ENCODE measurements at places on chromosomes 2 and 18. TPM values are rescaled to one million over a fixed set of nuclear protein-coding genes. Genes with fewer than 3 reads are reported as not detected.
A peak's percentile ranks its signal among the peaks of the same experiment; 100 is the strongest.

The CCDC85A gene
- total RNA-seq: 1.1 TPM

The TNFRSF11A gene
- 0.64 TPM for total RNA-seq

The C2orf72 gene
- 11.1 TPM for total RNA-seq

The MFF gene
- 84.8 TPM for total RNA-seq

The SIX3 gene
- not detected for total RNA-seq

The DGUOK gene
- 63.8 TPM for total RNA-seq

The REG3G gene
- not detected for total RNA-seq

The FBXO48 gene
- 1.2 TPM for total RNA-seq

DNA sequence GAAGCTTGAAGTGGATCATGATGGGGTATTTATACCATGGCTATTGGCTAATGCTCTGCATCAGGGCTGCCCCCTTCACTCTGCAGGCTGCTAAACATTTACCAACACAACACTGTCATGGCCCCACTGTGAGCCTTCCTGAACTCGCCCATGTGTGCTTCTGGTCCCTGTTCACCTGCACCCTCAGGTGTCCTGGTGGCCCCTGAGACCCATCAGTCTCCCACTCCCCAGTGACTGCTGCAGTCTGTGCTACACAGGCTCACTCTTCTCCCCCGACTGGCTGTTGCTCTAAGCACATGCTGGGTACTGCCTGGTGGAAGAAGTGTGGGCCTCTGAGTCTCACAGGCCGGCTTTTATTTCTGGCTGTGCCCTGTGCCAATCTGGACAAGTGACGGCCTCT lies 183.0 kb upstream of the HS6ST1 start:
- DNase-seq: no peak

DNA sequence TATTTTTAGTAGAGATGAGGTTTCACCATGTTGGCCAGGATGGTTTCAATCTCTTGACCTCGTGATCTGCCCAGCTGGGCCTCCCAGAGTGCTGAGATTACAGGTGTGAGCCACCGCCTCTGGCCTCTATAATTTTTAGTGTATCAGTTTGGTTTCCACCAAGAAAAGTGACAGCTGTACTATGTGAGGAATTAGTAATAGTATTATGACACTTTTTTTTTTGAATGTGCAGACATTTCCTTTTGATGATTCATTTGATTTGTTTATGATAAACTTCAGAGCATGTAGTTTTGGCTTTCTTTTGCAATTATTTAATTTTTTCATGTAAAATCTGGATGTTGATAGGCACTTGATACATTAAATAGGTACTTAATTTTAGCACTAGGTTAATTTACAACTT lies 61.5 kb downstream of the PTPN4 start:
- no peak for DNase-seq

GRCh38 chr18:57780706-57781347 lies 22.3 kb downstream of the ATP8B1 start:
- DNase-seq: no peak

GRCh38 chr2:157874997-157875640 lies 1.0 kb downstream of the ACVR1 start:
- peak; percentile 27 for DNase-seq

- DNase-seq: no peak
Measured at GRCh38 chr2:100940766-100941645, 61.1 kb upstream of the RPL31 start.

DNA sequence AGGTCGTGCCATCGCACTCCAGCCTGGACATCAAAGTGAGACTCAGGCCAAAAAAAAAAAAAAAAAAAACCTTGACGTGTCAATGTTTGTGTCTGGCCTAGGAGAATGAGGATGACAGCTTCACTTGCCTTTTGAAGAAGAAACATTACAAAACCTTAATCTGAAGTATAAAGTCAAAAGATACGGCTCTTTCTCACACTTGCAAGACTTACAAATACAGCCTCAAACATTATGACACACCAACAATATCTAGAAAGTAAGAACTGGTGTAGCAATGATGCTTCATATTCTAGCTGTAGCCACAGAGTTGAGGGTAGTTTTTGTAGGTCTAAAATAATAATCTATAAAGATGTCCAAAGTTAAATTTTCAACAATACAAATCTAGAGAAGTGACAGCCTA lies 25.5 kb downstream of the MPPE1 start:
- DNase-seq: no peak

- no peak for DNase-seq
Measured at GRCh38 chr2:215911301-215912085, 101.9 kb downstream of the MREG start.

DNA sequence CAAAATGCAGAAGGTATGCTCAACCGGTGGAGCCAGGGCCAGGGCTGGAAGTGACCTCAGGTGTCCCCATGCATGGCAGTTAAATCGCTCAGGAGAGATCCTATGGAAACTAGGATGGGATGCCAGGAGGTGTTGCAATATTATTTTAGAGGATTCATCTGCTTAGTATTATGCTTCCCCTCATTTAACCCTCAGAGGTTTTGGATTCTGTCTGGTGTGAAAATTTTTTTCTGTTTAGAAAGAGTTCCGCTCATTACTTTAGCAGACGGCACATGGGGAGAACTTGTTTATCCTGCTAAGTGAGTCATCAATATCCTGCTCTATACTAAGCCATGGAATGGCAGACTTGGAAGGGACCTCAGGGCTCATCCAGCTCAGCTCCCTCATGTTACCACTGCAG lies 42.5 kb downstream of the TRIB2 start:
- DNase-seq: no peak

GRCh38 chr2:219789476-219789875 lies 162.0 kb downstream of the SLC4A3 start:
- no peak for DNase-seq

DNA sequence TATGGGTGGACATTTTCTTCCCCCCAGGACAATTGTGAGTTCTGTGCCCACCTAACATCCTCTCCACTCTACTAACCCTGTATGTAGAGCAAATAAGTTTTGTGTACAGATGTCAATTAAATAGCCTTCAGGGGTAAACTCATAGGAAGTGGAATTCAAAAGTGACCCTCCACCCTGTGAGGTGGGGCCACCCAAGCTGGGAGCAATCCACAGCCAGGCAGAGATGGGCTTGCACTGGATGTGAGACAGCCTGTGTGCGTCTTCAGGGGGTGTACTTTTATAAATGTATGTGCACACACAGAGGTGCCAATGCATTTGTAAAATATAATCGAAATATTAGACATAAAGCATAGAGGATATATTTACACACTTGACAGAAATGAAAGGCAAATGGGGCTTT lies 33.1 kb upstream of the ATP6V1B1 start:
- DNase-seq: no peak

- DNase-seq: no peak
Measured at GRCh38 chr2:136319237-136319636, 201.3 kb upstream of the CXCR4 start.

GRCh38 chr2:15941871-15942710 lies 1.7 kb downstream of the MYCN start:
- peak; percentile 37 for DNase-seq

DNA sequence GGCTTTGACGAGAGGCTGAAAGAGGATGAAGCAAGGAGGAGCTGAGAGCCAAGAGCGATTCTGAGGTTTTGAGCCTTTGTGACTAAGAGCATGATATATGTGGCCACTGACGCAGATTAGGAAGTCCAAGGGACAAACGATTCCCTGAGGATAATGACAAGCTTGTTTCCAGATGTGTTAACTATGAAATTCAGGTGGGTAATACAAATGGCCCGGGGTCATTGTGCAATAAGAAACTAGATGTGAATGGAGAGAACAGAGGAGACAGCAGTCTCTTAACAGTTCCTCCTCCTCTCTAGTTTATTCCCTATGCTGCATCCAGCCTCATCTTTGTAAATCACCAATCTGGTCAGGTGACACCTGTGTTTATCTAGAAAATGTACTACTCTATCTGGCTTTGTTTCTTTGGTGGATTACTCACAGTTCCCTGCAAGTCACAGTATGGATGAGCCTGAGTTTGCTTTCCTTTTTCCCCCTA lies 84.2 kb downstream of the SOCS6 start:
- DNase-seq: no peak

DNA sequence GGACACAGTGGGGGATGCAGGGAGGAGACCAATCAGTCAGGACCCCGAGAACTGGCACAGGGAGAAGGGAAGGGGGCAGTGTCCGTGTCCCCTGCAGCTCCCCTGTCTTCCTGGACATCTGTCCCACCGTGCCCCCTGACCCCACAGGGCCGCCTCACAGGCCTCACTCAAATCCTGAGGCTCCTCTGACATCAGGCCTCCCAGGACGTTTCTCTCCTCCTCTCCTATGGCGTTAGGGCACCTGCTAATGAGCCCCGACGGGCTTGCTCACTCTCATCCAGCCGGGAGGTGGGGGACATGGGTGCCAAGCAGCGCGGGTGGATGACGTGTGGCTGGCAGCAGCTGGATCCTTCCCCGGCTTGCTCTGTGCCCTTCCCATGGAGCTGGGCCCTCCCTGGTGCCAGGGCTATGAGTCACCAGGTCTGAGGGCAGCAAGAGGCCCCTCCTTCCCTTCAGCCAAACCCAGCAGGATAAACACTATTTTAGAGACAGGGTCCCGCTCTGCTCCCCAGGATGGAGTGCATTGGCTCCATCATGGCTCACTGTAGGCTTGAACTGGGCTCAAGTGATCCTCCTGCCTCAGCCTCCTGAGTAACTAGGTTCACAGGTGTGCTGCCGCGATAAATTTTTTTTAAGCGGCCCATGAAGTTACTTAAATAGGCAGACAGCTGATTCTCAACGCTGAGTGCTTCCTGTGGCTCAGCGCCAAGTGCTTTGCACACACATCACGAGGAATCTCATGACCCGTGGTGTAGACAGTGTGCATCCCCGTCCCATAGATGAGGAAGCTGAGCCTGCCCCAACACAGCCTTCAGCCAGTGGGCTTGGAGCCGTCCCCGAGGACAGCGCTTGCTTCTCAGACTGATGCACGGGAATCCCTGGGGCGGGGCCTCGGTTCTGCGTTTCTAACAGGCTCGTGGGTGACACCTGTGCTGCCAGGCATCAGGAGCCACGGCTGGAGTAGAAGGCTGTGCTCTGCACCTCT lies 64.5 kb upstream of the HDAC4 start:
- DNase-seq: no peak

- DNase-seq: no peak
Measured at GRCh38 chr2:152227969-152228592, 52.5 kb upstream of the STAM2 start.

GRCh38 chr18:9671214-9671613 lies 36.9 kb upstream of the RAB31 start:
- DNase-seq: no peak

DNA sequence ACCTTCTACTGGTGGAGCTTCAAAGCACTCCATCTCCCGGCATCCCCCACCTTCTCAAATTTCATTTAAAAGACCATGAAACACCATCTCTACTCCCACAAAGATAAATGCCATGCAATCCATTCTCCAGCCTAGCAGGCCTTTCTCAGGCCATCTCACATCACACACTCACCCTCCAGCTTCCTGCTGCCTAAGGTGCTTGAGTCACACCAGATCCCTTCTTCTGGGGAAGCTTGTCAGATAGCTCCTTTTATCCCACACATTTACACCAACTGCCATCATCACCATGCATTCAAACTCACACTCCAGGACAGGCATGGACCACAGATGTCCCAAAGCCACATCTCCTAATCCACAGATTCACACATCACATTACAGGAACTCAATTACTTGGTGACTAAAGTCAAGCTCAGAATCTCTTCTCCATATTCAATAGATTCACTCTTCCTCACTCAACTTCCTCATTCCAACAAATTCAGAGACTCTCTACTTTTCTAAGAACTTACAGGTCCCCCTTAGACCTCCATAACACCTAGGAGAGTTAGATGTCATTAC lies 292.5 kb downstream of the TNS1 start:
- no peak for DNase-seq

DNA sequence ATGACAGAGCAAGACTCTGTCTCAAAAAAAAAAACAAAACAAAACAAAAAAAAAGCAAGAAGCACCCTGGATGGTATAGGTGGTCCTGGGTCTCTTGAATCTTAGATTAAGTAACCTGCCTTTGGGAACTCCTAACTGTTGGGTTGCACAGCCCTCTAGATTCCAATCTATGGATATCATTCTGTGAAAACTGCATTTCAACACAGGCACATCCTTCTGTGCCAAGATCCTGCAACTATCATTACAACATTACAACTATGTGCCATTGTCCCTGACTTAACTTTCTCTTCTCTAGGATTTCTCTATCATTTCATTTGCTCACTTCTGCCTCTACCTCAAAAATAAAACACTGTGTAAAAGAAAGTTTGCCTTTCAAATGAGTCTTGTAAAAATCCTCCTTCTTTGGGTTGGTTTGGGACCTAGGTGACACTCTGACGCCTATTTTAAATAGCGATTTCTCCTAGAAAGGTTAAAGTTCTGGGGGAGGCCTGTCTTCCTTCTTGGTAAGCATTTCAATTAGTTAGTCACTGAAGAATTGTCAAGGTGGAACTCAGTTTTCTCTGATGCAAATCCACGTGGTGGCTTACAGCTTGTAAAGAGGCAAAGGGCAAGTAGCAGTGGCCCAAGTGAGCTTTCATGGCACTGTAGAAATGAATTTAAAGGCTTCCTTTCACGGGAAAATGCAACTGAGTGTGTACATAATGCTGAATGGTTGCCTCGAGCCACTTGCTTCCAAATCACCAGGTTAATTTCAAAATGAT lies 9.2 kb downstream of the LGALSL start:
- no peak for DNase-seq

DNA sequence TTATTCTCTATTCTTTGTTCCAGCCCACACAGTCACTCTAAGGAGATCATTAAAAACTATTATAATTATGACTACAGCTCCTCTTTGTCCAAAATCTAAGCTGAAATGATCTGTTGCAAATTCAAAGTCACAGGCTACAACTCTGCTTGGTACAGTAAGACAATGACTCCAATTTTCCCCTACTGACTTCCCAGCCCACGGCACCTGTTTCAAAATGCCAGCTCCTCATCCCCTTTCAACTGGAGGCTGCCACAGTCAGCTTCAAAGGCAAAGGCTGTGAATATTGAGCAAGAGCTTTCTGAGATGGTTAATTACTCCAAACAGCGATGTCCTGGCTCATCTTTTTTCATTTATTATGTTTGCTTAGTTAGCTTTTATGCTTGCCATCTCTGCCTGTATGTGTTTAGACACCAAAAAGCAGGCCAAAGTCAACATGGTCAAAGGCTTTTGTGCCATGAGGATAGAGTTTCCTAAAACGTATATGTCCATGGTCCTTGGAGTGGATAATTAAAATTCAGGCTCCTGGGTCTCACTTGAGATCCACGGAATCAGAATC lies 141.1 kb downstream of the DOCK10 start:
- no peak for DNase-seq

DNA sequence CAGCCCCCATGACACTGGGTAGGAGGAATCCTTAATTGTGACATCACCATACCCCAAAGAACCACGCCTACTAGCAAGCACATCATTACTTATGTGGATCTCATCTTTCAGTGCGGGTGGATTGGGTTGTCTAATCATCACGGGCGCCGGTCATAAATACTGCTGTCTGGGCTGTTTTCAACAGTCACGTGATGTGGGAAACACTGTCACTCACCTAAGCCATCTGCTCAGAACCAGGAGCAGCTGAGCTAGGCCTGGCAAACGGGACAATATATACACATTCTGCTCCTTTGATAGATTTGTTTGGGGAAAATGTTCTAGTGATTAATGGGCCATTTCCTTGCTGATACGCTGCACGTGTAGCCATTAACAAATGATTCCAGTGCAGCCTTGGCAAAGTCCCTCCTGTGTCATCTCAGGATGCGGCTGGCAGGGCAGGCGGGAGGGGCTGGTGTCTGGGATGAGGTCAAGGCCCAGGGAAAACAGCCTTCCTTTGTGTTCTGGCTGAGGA lies 145.9 kb upstream of the COPS8 start:
- no peak for DNase-seq

GRCh38 chr2:233065954-233066470 lies 5.9 kb downstream of the INPP5D start:
- no peak for DNase-seq

Measured in progenitor cell of endocrine pancreas (in vitro differentiated cells).